ENCODE measurements at places on chromosomes 2 and 18.

DNA sequence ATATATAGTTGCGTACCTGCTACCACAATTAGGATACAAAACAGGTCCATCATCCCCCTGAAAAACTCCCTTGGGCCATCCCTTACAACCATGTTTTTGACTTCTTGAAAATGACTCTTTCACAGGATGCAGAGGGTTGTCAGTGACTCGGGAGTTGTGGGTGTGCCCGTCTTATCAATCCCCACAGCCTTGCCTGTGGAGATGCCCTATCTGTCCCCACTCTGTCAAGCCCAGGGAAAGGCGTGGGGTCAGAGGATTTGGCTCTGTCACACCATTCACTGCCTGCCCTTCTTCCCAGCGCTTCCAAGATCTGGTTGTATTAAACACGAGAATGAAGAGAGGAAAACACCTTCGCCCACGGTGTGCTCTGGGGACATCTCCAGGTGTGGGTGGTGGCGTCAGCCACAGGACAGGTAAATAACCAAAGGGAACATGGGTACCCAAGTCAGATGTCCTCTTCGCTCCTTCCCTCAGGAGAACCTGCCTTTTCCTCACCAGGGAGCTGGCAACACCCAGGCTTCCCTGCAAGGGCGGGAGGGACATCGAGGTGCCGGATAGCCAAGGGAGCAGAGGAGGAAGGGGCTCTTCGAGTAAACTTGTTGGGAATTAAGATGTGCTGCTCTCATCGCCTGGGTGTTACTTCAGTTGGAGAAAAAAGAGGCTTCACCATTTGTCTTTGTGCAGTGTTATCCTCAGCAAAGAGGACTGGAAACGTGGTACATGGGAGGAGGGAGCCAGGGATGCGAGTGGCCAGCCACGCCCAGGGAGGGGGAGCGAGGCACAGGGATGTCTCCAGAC, 100.3 kb downstream of the B3GNT2 start:
- DNase-seq: no peak

DNA sequence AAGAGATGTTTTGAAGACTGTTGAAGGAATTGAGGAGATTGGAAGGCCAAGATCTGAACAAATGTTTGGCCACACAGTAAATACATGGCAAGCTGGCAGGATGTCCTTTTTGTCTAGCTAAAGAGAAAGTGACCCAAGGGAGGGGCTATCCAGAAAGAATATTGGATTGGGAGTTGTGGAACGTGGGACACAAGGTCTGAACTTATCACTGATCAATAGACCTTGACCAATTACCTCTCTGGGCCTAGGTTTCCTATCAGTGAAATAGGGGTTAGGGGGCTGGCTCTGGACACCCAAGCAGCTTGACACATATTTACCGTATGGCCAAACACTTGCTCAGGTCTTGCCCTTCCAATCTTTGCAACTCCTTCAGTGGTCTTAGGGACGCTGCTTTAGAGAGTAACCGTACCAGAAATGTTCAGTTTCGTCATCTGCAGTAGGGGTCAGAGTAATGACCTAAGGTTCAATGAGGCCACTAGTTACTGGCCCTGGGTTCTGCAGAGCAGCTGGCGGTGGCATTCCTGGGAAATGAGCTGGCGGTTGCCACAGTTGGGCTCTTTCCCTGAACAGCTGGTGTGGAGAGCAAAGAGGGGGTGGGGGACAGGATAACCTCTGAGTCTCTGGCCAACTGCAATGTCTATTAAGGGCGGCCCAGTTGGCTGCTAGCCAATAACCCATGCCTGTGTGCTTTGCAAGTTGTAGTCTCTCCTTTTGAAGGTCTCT, 70.1 kb upstream of the STPG4 start:
- DNase-seq: no peak

GRCh38 chr2:51013079-51013932, 18.6 kb downstream of the NRXN1 start:
- DNase-seq: no peak

GRCh38 chr2:237156031-237156856, 70.6 kb downstream of the COPS8 start:
- no peak for DNase-seq

DNA sequence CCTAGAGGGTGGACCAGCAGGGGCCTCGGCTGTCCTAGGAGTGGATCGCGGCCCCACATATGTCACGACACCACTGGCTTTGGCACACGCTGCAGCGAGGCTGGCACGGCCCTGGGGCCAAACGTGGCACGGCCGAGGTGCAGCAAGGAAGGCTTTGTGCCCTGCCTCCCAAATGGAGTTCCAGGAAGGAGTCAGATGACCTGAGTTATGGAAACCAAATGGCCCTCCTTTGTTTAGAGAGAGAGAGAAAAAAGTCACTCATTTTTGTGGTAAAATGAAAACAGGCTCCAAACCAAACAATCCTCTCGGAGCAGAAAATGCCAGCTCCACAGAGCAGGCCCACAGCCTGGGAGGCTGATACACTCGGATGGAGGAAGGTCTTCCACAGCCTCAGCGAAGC, 105.6 kb downstream of the ANTXR1 start:
- no peak for DNase-seq

GRCh38 chr18:49560277-49560623, 1.6 kb upstream of the LIPG start:
- DNase-seq: no peak

DNA sequence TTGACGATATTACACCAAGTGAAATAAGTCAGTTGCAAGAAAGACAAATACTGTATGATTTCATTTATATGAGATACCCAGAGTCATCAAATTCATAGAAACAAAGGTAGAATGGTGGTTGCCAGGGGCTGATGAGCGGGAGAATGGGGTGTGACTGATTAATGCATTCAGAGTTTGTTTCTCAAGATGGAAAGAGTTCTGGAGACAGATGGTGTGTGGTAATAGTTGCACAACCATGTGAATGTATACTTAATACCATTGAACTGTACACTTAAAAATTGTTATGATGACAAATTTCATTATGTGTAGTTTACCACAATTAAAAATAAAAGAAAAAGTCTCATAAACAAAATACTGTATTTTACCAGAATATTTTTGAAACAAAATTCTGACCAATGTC, 117.3 kb downstream of the PIGN start:
- no peak for DNase-seq

- DNase-seq: no peak
These were observed 4.8 kb upstream of the TMEM37 start for GRCh38 chr2:119426801-119427395.

DNA sequence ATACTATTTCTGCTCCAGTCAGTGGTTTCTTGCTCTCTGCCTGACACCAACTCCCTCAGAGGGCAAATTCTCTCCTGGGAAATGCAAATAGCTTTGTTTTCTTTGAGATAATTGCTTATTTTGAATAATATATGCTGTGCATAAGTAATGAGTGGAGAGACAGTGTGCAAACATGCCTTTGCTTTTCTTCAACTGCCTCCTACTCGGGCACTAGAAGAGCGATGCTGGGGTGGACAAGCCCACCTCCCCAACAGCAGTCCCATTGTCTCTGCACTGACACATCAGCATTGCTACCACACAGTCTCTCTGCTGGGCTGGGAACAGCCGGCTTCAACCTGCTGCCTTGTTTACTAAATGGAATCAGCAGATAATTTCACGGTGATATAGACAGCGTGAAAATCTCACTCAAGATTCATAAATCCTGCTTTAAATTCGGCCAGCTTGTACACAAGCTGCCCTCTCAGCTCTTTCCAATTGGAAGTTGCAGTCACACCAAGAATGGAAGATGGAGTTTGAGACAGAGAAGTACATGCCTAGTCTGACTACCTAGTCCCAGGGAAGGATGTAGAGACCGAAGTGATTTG, 694.5 kb downstream of the TDRD15 start:
- no peak for DNase-seq

GRCh38 chr2:119741868-119742267, 17.9 kb upstream of the PTPN4 start:
- DNase-seq: no peak

- no peak for DNase-seq
These were observed 380.7 kb downstream of the BCL11A start for GRCh38 chr2:60172801-60173200.

- no peak for DNase-seq
These were observed 479 bp downstream of the GPATCH11 start for GRCh38 chr2:37084797-37085196.

DNA sequence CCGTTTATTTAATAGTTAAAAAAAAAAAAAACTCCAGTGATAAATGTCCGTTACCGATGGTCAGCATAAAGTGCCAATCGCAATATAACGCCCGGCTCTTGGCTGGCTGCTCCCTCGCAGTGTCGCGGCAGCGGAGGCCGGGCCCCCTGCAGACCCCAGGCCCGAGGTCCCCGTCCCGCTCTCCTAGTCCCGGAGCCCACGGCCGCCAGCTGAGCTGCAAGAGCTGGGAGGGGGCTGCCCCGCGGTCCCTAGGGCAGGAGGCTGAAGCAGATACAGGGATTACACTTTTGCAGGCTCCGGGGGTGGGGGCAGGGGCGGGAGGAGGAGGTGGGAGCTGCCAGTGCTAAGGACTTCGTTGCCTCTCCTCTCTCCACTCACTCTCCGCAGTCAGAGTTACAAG, 6.9 kb downstream of the OSR1 start:
- DNase-seq: no peak

GRCh38 chr18:70368903-70369302, 80.1 kb downstream of the SOCS6 start:
- no peak for DNase-seq

DNA sequence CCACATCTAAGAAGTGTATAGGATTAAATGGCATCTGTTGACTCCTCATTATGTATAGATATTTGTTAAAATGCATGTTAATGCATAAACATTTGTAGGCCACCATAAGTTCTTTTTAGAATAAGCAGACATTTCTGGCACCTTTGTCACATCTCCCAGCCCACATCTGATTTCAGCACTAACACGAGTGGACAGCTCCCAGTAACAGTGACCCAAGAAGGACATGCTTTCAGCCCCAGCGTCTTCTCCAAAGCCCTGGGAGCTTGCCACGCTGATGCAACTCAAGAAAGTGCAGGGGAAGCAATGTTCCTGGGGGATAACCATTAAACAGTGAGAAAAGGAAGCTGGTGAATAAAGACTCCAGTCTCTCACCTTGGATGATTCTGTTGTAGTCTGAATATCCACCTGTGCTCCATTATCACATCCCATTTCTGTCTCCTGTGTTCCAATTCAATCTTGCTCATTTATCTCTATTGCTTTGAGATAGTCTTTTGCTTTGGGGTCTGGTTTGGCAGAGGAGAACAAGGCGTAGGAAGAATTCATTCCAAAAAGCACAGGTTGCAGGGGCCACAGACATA, 182.6 kb upstream of the THSD7B start:
- no peak for DNase-seq

DNA sequence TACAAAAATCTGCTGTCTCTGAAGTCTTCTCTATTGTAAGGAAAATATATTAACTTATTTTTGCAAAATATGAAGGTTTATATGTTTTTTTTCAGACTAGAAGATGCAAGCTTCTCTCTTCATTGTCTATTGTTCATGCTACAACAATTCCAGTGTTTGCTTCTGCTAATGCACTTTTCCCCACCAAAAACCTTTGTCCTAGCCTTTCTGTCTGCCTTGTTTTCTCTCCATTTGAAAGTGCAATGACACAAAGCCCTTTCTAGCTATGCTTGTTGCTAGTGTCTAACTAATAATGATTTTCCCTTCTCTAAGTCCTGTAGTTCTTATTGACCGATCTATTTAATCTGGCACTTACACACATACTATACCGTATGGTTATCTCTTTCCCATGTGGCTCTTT, 369.5 kb upstream of the CELF4 start:
- DNase-seq: no peak

DNA sequence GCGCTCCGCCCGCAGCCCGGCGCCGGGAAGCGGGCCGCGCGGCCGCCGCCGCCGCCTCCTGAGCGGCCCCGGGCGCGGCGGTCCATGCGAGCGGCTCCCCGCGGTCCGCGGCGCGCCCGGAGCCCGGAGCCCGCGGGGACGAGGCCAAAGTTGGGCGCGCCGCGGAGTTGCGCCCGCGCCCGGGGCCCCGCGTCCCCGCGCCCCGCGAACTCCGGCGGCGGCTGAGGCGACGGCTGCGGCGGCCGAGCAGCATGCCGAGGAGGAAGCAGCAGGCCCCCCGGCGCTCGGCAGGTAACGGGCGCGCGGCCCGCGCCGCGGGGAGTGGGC, 992 bp downstream of the TSHZ1 start:
- DNase-seq: no peak

DNA sequence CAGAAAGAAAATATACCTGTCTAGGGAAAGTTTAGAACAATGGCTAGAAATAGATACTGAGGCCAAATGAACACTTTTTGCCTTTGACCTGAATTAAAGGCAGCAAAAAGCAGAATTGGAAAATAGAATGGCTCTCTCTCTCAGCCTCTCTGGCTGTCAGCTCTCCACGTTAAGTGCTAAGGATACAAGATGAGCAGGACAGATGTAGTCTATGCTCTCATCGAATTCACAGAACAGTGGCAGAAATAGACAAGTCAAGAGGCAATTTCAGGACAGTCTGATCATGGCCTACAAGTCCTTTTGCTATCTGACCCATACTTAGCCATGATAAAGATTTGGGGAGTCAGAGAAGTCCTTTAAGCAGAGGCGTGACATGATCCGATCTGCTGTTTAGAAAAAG, 120.2 kb upstream of the CREB1 start:
- no peak for DNase-seq

DNA sequence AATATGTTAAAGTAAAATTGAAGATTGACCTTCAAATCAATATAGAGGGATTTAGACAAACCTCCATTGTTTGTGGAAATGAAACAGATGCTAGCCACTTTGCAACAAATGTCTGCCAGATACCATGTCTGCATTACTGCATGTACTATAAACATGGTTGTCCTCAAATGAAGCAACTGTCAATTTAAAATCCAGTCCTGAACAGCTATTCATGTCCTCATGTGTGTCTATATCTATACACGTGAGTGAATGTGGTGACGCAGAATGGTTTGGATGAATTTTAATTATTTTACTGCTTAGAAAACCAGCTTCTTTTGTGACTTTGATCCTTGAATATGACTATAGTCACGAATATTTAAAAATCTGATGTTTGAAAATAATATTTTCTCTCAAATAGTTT, 71.5 kb downstream of the NYAP2 start:
- no peak for DNase-seq

DNA sequence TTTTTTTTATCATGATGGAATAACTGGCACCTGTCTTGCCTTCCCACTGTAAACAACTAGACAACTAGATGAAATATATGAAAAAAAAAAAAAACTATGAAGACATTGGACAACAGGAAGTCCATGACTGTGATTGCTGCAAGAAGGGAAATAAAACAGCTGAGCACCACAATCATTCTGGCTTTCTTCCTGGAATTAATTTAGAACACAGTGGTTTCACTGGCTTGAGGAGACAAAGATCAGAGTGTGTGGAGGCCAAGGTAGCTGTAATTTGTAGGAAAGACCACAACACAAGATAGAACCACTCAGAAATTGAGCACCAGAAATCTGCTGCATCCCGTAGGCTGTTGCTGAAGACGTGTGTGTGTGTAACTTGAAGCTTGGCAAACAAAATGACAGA, 121.1 kb upstream of the PID1 start:
- no peak for DNase-seq
